ENCODE measurements at places on chromosomes 2 and 18. TPM values are rescaled to one million over a fixed set of nuclear protein-coding genes. Genes with fewer than 3 reads are reported as not detected.

- peaks cover 7% of the 10 kb centered on the region for H3K36me3 ChIP-seq
- no peaks in the 10 kb centered on the region for H3K4me1 ChIP-seq
- DNase-seq, result no peak
- H3K4me3 ChIP-seq, result no peak overlapping the region
- no peak overlapping the region for H3K27ac ChIP-seq
Observed at GRCh38 chr2:223260681-223261080, 208.7 kb downstream of the KCNE4 start.

- peaks cover 17% of the 10 kb centered on the region for H3K4me1 ChIP-seq
- H3K36me3 ChIP-seq, result no peaks in the 10 kb centered on the region
- no peak overlapping the region for H3K27ac ChIP-seq
- no peaks in the 10 kb centered on the region for H3K27me3 ChIP-seq
Observed at GRCh38 chr18:31426871-31427406, 20.6 kb upstream of the DSG3 start.

DNA sequence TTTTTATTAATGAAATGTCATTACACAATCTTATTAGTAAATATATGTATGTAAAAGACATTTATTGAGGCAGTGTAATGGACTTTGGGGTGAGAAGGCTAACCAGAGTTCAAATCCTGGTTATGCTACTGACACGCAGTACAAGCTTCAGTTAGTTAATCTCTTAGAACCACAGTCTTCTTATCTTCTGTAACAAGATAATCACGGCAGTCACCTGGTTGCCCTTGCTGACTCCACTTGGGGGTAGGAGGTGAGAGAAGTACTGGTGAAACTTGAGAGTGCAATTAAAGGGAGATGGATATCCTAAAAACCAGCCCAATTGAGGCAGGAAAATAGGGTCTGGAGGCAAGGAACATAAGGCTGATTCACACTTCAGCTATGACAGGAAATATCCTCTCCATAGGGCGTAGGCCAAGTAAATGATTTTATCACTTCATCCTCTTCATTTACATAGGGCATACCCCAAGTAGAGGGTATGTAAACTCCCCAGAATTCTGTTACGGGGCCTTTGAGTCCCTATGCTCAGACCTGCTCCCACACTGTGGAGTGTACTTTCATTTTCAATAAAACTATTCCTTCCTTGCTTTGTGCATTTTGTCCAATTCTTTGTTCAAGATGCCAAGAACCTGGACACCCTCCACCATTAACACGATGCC is 21.3 kb downstream of the SKA1 start:
- H3K4me3 ChIP-seq, result no peak overlapping the region
- no peak overlapping the region for H3K27ac ChIP-seq
- DNase-seq, result no peak

DNA sequence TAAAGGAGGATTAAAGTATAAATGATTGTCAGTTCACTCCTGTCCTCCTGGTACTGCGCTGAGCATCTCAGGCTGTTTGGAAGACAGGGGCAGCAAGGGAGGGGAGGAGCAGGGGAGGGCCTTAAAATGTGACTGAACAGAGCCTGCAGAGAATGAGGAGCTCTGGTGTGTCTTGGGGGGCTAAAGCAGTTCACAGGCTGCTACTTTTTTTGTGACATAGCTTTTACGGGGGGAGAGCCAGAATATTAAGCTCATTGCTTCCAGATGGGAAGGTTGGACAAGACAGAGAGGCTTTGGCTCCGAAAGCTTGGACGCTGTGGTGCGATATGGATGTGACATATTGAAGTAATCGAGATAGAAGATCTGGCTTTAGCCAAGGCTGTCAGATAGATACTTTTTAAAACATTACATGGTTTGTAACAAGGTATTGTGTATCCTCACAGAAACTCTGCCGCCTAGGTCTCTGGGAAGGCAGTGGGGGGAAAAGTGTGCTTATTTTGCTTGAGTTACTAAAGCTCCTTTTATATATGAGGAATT is 40.5 kb downstream of the RDH14 start:
- H3K4me3 ChIP-seq, result no peak overlapping the region
- no peak overlapping the region for H3K27ac ChIP-seq
- no peaks in the 10 kb centered on the region for H3K27me3 ChIP-seq
- no peak for DNase-seq

DNA sequence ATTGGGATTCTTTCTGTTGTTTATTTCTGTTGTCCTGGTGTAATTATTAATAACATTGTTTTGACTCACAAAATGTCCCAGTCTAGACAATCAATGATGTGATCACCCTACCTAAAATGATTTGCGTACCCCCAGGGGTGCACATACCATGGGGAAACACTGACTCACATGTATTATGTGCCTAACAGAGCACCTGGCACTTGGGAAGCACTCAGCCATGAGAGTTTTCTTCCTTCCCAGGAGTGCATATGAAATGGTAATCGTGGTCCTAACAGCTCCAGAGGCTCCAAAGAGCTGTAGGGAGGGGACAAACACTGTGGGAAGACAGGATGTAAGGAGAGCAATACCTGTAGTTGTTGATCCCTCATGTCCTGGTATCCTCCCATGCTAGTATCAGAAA is 187.8 kb upstream of the ERBB4 start:
- H3K27me3 ChIP-seq, result 0 out of 2 replicates have a peak, but pooled peaks cover 4% of the 10 kb centered on the region
- DNase-seq, result no peak
- no peak overlapping the region for H3K4me3 ChIP-seq
- H3K36me3 ChIP-seq, result peaks cover 8% of the 10 kb centered on the region
- H3K4me1 ChIP-seq, result peaks cover 13% of the 10 kb centered on the region

DNA sequence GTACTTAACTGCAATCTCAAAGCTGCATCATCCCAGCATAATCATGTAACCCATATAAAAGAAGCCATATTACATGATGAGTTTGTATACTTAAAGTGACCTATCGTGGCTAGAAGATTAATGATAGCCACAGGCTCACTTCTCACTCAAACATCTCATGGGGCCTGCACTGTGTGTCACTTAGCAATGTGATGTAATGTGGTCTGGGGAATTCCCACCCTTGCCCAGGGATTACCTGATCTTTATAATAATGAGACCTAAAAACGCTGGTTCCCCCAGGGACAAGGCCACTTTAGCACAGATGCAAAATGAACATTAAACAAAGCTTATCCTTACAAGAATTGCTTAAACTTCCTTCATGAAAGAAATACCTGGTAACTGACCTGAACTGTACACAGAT is 427.1 kb upstream of the CNTNAP5 start:
- H3K27me3 ChIP-seq, result no peaks in the 10 kb centered on the region
- no peak for DNase-seq
- no peak overlapping the region for H3K27ac ChIP-seq

DNA sequence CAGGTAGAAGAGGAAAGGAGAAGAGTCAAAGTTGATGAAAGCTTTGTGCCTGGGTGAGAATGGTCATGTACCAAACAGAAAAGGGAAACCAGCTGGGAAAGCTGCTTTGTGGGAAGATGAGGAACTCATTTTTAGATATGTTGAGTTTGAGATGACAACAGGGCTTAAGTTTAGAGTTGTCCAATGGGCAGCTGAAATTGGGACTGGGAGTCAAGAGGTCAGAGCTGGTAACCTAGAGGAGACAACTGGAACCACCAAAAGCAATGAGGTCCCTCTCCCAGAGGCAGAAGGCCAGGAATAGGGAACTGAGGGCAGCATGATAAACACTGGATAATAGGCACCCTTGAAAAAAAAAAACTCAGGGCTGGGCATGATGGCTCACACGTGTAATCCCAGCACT is 48.8 kb downstream of the SLC4A1AP start:
- peaks cover 17% of the 10 kb centered on the region for H3K27me3 ChIP-seq
- H3K4me1 ChIP-seq, result peaks cover 18% of the 10 kb centered on the region
- no peak overlapping the region for H3K4me3 ChIP-seq
- H3K36me3 ChIP-seq, result no peaks in the 10 kb centered on the region
- no peak for DNase-seq

DNA sequence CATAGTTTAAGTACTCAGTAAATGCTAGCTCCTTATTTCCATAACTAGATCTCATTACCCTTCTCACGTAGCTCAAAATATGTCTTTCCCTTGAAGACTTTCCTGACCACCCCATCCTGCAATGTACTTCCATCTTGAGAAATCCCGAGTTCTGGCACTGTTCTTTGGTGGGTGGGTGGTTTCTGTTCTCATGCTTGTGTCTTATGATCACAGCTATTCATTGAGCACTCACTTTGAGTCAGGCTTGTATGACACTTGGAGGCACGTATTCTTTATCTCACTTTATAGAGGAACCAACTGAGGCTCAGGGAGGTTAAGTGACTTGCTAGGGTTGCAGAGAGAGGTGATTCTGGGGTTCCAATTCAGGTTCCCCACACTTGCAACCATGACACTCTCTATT is 9.0 kb upstream of the CLIP4 start:
- H3K4me3 ChIP-seq, result no peak overlapping the region
- H3K36me3 ChIP-seq, result peaks cover 3% of the 10 kb centered on the region
- no peak for DNase-seq
- H3K4me1 ChIP-seq, result no peaks in the 10 kb centered on the region
- H3K27me3 ChIP-seq, result peaks cover 2% of the 10 kb centered on the region

DNA sequence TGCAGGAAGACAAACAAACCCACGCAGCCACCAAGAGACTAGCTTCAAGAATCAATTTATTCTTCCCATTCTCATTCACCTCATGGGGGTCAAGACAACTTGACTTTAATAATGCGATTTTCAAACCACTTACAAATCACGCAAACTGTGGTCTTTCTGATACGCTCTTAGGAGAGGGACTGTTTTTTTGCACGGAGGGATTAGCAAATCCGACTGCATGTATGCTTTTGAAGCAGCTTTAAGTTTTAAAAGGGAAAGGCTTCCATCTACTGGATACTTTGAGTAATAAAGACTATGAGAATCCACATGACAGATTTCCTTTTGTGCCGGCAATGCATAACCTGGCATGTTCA is 322.9 kb upstream of the KCNJ3 start:
- H3K36me3 ChIP-seq, result no peaks in the 10 kb centered on the region
- no peak overlapping the region for H3K27ac ChIP-seq
- DNase-seq, result no peak
- H3K4me3 ChIP-seq, result no peak overlapping the region
- H3K4me1 ChIP-seq, result peaks cover 30% of the 10 kb centered on the region

- no peaks in the 10 kb centered on the region for H3K36me3 ChIP-seq
- H3K27me3 ChIP-seq, result peaks cover 25% of the 10 kb centered on the region
- DNase-seq, result no peak
- no peak overlapping the region for H3K27ac ChIP-seq
- H3K4me1 ChIP-seq, result peaks cover 54% of the 10 kb centered on the region
Observed at GRCh38 chr2:149082735-149083134, 44.2 kb downstream of the LYPD6B start.

- DNase-seq, result no peak
- no peak overlapping the region for H3K27ac ChIP-seq
- peaks cover 9% of the 10 kb centered on the region for H3K4me1 ChIP-seq
- peaks cover 25% of the 10 kb centered on the region for H3K36me3 ChIP-seq
- H3K4me3 ChIP-seq, result no peak overlapping the region
Observed at GRCh38 chr2:150465703-150466569, 21.5 kb downstream of the RND3 start.

GRCh38 chr2:120528051-120528692 is 182.2 kb downstream of the INHBB start:
- no peaks in the 10 kb centered on the region for H3K36me3 ChIP-seq
- peaks cover 15% of the 10 kb centered on the region for H3K4me1 ChIP-seq
- H3K27ac ChIP-seq, result no peak overlapping the region
- DNase-seq, result no peak
- H3K4me3 ChIP-seq, result no peak overlapping the region

GRCh38 chr2:20568501-20569463 is 82.1 kb downstream of the HS1BP3 start:
- no peaks in the 10 kb centered on the region for H3K36me3 ChIP-seq
- H3K4me3 ChIP-seq, result no peak overlapping the region
- no peak for DNase-seq
- peaks cover 3% of the 10 kb centered on the region for H3K27me3 ChIP-seq
- peaks cover 16% of the 10 kb centered on the region for H3K4me1 ChIP-seq

- H3K4me3 ChIP-seq, result no peak overlapping the region
- H3K4me1 ChIP-seq, result peaks cover 32% of the 10 kb centered on the region
- H3K27me3 ChIP-seq, result no peaks in the 10 kb centered on the region
Observed at GRCh38 chr2:9310377-9310776, 103.8 kb downstream of the ASAP2 start.

DNA sequence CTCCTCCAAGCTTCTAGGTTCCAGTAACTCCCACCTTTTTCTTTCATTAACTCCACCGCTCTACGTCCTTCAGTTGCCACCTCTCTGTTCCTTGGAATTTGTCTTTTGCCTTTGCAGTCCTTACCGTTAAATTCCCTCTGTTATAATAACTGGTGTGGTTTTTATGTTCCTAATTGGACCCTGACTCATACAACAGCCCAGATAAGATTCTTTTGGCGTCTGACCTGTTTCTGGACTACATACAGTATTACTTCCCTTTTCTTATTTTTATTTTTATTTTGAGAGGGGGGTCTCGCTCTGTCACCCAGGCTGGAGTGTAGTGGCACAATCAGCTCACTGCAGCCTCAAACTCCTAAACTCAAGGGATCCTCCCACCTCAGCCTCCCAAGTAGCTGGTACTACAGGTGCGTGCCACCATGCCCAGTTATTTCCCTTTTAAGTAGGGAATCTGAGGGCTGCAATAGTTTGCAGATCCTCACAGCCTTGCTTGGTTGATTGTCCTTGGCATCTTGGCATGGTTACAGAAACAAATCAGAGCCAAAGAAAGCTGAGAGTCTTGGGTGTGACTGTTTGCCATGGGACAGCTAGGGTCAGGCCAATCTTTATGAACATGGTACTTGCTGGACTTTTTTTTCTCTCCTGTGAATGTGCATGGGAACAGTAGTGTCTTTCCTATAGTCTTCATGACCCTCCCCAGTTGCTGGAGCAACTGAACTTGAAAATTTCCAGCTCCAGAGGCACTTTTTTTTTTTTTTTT is 22.0 kb downstream of the TCF23 start:
- DNase-seq, result no peak
- peaks cover 9% of the 10 kb centered on the region for H3K27me3 ChIP-seq
- no peaks in the 10 kb centered on the region for H3K36me3 ChIP-seq
- peaks cover 17% of the 10 kb centered on the region for H3K4me1 ChIP-seq
- H3K27ac ChIP-seq, result no peak overlapping the region

- H3K36me3 ChIP-seq, result peaks cover 6% of the 10 kb centered on the region
- H3K4me1 ChIP-seq, result peaks cover 13% of the 10 kb centered on the region
- peak overlapping the region; percentile 76 for H3K4me3 ChIP-seq
- peaks cover 11% of the 10 kb centered on the region for H3K27me3 ChIP-seq
- no peak overlapping the region for H3K27ac ChIP-seq
Observed at GRCh38 chr2:226836548-226836885, 663 bp downstream of the RHBDD1 start.

Gene MOGAT1
- 0.62 TPM for total RNA-seq

Gene ATP8B1
- 5.6 TPM for total RNA-seq

Gene MALT1
- 13.2 TPM for total RNA-seq

Gene EFEMP1
- 25.7 TPM for total RNA-seq

Gene IL1R2
- not detected for total RNA-seq

Gene BARD1
- 34.4 TPM for total RNA-seq

Gene POTEF
- 13.6 TPM for total RNA-seq

Gene RNF152
- 2.6 TPM for total RNA-seq

Gene SCYGR4
- total RNA-seq, result not detected
